ENCODE measurements at places on chromosomes 13 and 19.

DNA sequence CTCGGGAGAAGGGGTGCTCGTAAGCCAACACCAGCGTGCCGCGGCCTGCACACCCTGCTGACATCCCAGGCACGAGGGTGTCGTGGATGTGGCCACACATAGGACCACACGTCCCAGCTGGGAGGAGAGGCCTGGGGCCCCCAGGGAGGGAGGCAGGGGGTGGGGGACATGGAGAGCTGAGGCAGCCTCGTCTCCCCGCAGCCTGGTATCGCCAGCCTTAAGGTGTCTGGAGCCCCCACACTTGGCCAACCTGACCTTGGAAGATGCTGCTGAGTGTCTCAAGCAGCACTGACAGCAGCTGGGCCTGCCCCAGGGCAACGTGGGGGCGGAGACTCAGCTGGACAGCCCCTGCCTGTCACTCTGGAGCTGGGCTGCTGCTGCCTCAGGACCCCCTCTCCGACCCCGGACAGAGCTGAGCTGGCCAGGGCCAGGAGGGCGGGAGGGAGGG is 2.4 kb downstream of the IZUMO4 start:
- no peak for DNase-seq

GRCh38 chr13:48778610-48779009 is 124.9 kb downstream of the CYSLTR2 start:
- DNase-seq: peak; percentile 50

DNA sequence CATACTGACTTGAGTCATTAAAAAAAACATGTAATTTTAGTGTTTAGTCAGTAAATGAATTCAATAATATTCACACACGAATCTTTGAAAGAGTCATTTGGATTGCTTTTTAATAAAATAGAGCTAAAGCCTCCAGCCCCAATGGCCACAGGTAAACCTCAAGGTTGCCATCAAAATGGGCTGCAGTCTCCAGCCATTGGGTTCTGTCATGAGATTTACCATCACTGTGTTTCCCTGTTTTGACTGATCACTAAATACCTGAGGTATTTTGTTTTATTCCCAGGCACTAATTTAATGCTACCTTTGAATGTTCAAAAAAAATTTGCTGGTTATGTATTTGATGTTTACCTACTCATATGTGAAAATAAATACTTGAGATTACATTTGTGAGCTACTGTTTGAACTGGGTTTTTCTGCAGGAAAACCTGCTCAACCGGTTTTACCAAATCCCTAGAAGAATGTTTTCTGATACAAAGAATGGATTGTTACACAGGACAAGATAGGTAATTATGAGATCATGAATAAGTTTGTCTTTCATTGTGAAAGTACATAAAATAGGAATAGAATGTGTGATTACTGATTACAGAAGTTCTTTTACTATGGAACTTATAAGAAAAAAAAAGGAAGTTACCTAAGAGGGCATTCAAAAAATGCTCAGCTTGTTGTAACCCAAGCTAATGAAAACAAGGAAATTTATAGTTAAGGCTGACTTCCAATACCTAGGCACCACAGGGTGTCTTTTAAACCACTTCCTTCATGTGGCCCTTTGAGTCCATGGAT is 391.3 kb downstream of the EFNB2 start:
- no peak for DNase-seq

- DNase-seq: no peak
Measured at GRCh38 chr19:1863328-1863637, at the start of gene KLF16. TSS of gene KLF16 (minus strand) at chr19:1863579. CDS start at chr19:1863497, 82 bp downstream.

GRCh38 chr13:54643863-54644262 is 1615.2 kb downstream of the OLFM4 start:
- no peak for DNase-seq

DNA sequence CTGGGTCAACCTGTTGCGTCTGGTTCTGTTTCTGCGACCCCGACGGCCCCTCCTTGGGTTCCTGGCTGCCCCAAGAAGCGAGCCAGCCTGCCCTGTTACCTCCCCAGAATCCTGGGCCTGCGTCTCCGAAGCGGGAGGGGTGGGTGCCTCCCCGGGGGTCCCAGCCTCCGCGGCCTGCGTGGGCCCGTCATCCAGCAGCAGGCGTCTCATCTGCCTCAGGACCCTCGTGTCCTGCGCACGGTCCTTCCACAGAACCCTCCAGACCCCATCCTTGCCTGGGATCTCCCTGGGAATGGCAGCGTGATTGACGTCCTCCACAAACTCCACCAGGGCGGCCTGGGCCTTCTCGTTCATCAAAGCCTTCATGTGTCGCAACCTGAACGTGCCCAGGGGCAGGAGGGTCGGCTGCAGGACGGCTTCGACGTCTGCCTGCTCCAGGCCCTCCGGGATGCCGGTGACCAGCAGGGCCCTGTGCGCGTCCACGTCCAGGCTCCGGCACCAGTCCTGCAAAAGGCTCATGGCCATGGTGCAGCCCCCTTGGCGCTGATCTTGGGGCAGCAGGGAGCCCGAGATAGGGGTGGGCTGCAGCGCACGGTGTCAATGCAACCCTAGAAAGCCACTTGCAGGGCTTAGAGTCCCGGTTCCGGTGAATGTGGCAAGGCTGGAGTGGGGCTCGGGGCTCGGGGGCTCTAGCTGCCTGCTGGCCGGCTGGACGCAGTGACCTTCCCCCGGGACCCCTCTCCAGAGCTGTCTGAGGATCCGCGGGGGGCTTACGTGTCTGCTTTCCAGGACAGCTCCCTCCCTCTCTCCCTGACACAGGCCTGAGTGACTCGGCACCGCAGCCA is 504 bp downstream of the PNMA8B start:
- DNase-seq: no peak

DNA sequence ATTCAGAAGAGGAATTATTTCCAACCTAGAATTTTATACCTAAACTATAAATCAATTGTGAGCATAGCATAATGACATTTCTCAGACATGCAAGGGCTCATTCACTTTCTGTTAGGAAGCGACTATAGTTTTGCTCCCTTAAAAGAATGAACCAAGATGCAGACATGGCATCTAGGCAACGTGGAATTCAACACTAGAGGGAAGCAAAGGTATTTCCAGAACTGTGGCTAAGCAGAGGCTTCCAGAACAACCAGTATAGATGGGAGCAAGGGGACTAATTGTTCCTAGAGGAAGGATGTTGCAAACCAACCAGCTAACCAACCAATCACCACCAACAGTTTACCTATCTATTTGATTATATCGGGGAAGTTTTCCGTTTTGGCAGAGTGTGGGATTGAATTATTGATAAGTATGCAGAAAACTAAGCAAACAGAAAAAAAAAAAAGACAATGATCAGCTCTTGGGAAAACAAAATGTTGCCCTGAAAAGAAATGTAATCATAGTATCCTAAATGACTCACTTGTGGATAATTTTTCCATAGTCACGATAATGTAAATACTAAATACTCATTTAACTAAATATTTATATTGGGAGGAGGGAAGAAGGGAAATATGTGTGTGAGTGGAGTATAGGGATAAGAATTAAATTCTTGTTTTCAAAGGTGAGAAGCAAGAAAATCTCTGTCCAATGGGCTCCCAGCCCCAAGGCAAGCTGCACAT is 21.1 kb downstream of the ARL11 start:
- peak; percentile 15 for DNase-seq

- no peak for DNase-seq
Measured at GRCh38 chr19:42378225-42379215, 11.6 kb downstream of the CNFN start.

GRCh38 chr13:49444524-49445395 is 686 bp downstream of the SETDB2 start:
- DNase-seq: peak; percentile 47

DNA sequence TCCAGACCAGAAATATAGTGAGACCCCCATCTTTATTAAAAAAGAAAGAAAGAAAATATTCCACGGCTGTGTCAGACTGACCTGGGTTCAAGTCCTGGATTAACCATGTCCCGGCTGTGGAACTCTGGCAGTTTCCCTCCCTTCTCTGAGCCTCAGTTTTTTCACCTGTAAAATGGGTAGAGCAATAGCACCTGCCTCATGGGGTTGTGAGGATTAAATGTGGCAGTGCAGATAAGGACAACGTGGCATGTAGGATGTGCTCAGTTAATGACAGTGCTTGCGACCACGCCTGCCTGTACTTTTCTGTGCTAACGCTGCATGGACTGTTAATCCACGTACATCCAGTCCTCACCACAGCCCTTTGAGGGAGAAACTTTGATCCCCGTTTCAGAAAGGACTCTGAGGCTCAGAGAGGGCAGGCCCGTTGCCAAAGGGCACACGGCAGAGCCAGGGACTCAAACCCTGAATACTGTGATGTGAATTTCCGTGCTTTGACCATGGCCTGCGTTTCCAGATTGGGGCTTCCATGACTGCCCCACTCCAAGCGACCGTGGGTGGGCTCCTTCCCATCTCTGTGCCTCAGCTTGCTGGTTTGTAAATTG is 16.1 kb downstream of the SBK2 start:
- DNase-seq: no peak

GRCh38 chr13:30774214-30774730 is 38.9 kb downstream of the ALOX5AP start:
- no peak for DNase-seq

- DNase-seq: no peak
Measured at GRCh38 chr13:84255226-84255797, 373.0 kb upstream of the SLITRK1 start.

DNA sequence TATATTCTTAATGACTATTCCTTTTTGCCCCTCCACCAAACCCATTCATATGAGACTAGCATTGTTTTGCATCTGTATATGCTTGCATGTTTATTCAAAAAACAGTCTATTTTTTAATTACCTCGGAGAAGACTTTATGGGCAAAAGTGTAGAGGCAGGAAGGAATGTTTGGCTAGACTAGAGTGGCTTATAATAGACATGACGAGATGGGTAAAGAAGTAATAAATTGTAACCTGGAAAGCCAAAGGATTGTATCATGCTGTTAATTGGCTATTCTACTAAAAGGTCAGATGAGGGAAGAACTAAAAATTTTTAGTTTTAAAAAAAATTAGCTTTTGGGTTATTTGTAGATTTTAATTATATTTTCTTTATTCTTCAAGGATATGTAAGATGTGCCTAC is 91.1 kb downstream of the FNDC3A start:
- no peak for DNase-seq

DNA sequence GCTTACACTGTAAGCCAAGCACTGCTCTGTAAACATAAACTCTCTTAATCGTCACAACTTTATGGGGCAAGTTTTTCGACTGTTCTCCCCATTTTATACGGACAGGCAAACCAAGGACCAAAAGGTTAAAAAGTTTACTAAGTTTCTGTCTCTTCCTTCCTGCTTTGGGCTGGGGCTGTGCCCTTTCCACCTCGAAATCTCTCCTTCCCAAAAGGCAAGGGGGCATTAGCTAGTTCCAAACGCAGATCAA is 2.2 kb downstream of the JUND start:
- DNase-seq: no peak

DNA sequence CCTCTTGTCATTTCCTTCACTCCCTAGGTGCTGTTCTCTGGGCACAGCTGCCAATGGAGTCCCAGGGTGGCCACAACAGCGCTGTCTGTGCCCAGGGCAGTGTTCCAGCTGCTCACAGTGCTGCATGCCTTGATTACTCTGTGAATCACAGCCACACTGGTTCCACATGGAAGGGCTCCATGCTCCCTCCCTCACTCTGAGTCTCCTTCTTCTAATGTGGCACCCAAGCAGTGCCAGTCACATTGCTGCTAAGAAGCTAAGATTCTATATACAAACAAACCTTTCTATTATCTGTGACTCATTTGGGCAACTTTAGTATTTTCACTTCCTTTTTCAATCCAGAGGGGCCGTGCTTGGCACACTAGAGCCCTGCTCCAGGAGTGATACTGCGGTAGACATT is 248.7 kb downstream of the TDRD3 start:
- no peak for DNase-seq

DNA sequence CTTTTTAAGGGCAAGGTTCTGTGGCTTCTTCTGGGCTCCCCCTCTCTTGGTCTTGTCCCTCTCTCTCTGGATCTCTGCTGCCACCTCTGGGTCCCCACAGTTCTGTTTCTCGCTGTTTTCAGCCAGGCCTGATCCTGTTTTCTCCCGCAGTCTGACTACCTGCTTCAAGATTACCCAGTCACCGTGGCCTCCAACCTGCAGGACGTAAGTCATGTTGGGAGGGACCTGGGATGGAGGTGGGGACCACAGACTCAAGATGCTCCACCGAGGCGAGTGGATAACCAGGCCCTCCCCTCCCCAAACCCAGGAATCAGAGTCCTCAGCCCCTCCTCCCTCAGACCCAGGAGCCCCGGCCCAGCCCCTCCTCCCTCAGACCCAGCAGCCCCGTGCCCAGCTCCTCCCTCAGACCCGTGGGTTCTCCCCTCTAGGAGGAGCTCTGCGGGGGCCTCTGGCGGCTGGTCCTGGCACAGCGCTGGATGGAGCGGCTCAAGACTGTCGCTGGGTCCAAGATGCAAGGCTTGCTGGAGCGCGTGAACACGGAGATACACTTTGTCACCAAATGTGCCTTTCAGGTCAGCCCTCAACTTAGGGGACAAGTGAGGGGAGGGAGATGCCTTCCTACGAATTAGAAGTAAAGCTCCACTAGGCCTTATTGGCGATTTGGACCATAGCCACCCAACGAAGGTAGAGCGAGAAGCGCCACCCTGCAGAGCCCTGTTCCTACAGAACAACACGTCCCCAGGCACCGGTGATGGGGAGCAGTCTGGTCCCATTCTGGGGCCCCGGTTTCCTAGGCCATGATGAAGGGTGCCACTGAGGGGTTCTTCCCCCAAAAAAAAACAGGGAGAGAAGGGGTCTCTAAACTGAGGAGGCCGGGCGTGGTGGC is 2.2 kb downstream of the FLT3LG start:
- DNase-seq: no peak

- no peak for DNase-seq
Measured at GRCh38 chr19:51550848-51551672, 19.6 kb upstream of the SIGLEC6 start.

DNA sequence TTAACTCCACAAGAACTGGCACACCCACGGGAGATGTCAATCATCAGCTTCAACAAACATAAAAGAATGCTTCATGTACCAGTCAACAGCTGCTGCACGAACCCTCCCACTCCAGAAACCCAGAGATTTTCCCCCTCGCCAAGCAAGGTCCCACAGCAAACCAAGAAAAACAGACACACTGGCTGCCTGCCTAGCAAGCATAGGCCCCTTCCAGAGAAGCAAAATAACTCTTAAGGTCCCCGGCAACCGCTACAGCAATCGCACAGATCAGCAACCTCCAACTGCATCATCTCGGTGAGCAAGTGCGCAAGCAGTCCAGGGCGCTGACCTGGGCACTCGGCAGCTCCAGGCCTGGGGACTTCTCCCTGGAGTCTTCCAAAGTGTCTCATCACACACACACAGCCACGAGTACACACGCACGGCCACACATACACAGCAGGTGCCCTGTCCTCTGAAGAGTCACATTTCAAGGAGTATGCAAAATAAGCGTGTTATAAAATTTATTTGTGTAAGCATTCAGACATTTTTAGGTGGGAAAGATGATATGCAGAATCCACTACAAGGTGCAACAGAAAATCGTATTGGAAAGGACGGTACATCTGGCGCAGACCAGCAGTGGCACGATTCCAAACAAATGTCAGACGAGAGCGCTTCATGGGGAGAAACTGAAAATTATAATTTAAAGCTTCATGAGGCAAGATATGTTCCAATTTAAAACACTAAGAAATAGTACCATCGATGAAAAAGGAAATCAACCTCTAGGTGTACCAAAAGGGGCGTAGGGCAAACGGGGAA is 125.0 kb downstream of the STK24 start:
- no peak for DNase-seq

GRCh38 chr13:100645382-100645781 is 29.2 kb downstream of the TMTC4 start:
- DNase-seq: no peak

GRCh38 chr13:99028890-99029289 is 51.0 kb upstream of the DOCK9 start:
- DNase-seq: no peak

GRCh38 chr19:12730064-12730463 is 4.4 kb downstream of the TRIR start:
- DNase-seq: no peak

- DNase-seq: no peak
Measured at GRCh38 chr19:32269831-32270230, 75.6 kb upstream of the ZNF507 start.

Data from fibroblast of skin of left biceps (primary cell).